ENCODE measurements at places on chromosomes 5 and 9. TPM values are rescaled to one million over a fixed set of nuclear protein-coding genes. Genes with fewer than 3 reads are reported as not detected.

RASEF gene
- polyA plus RNA-seq, result not detected

SHISAL2B gene
- polyA plus RNA-seq, result not detected

ENTREP1 gene
- polyA plus RNA-seq, result not detected

PHF24 gene
- polyA plus RNA-seq, result not detected

RMRP gene
- polyA plus RNA-seq, result 72.3 TPM

DNAJC18 gene
- polyA plus RNA-seq, result not detected

PCDHGA2 gene
- not detected for polyA plus RNA-seq

ZNF883 gene
- polyA plus RNA-seq, result 0.98 TPM

GADD45G gene
- polyA plus RNA-seq, result 2.9 TPM

ORM2 gene
- not detected for polyA plus RNA-seq

COL15A1 gene
- not detected for polyA plus RNA-seq

TRAF1 gene
- polyA plus RNA-seq, result 0.56 TPM

GPX8 gene
- polyA plus RNA-seq, result not detected

NR5A1 gene
- polyA plus RNA-seq, result not detected

PCDHB10 gene
- polyA plus RNA-seq, result not detected

PRR16 gene
- not detected for polyA plus RNA-seq

CCNO gene
- not detected for polyA plus RNA-seq

FAM81B gene
- polyA plus RNA-seq, result not detected

MROH2B gene
- polyA plus RNA-seq, result not detected

ENTPD2 gene
- not detected for polyA plus RNA-seq

OR1J2 gene
- polyA plus RNA-seq, result not detected

SLC27A6 gene
- not detected for polyA plus RNA-seq

OR1Q1 gene
- not detected for polyA plus RNA-seq

SYNPO gene
- polyA plus RNA-seq, result 1.3 TPM

PCDHB3 gene
- polyA plus RNA-seq, result not detected
